ENCODE measurements at places on chromosomes 11 and 22. TPM values are rescaled to one million over a fixed set of nuclear protein-coding genes. Genes with fewer than 3 reads are reported as not detected.
A peak's percentile ranks its signal among the peaks of the same experiment; 100 is the strongest.

DNA sequence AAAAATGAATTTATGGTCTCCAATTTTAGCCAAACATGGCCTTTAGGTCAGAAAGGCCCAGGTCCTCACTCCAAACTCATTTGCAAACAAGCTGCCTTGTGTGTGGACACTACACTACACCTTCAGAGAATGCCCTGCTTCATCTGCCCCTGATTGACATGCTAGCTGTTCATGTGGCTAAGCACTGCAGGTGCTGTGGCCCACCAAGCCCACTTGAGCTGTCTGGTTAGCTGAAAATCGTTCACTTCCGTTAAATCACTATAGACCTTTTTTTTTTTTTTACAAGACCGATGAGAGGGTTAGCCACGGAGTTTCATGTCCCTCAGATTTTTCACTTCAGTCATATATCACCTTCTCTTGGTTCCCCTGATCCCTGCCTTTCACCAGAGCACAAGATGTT is 39.3 kb downstream of the NF2 start:
- DNase-seq: peak; percentile 16
- no peaks in the 10 kb centered on the region for H3K27me3 ChIP-seq
- peak overlapping the region; percentile 74 for H3K27ac ChIP-seq

- H3K4me1 ChIP-seq: no peaks in the 10 kb centered on the region
- H3K27ac ChIP-seq: no peak overlapping the region
- H3K4me3 ChIP-seq: no peak overlapping the region
- no peak for DNase-seq
- H3K27me3 ChIP-seq: no peaks in the 10 kb centered on the region
Observed at GRCh38 chr11:105158436-105158835, 18.9 kb upstream of the CARD18 start.

DNA sequence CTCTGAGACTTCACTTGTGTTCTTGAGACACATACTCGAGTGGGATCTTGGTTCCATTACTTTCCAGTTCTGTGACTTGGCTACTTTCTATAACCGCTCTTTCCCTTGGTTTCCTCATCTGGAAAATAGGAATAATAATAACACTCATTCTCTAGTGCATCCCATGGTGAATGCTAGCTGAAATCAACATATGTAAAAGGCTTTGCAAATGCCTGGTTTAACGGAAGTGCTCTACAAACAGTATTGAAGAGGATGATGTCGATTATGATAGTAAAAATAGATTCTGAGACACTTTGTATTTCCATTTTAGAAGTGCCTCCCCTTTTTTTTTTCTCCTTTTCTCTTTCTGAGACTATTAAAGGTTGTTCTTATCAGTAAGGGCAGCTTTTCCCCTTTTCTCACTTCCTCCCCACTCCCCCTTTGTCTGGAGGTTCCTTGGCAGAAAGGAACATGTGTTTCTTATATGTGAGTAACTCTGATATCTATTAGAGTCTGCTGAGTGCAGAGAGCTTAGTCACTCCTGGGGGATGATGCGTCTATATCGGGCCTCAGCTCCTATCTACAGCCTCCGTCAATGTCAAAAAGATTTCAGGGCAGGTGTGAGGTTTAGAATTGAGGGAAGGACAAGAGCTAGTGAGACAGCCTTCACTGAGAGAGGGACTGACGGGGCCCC is 489.3 kb downstream of the NTM start:
- H3K27ac ChIP-seq: no peak overlapping the region
- no peaks in the 10 kb centered on the region for H3K36me3 ChIP-seq
- no peaks in the 10 kb centered on the region for H3K27me3 ChIP-seq
- no peaks in the 10 kb centered on the region for H3K4me1 ChIP-seq
- no peak overlapping the region for H3K4me3 ChIP-seq
- no peak for DNase-seq

GRCh38 chr11:120522736-120523135 is 11.2 kb downstream of the GRIK4 start:
- no peaks in the 10 kb centered on the region for H3K36me3 ChIP-seq
- DNase-seq: no peak
- peaks cover 16% of the 10 kb centered on the region for H3K27me3 ChIP-seq
- no peak overlapping the region for H3K27ac ChIP-seq
- H3K4me3 ChIP-seq: no peak overlapping the region

DNA sequence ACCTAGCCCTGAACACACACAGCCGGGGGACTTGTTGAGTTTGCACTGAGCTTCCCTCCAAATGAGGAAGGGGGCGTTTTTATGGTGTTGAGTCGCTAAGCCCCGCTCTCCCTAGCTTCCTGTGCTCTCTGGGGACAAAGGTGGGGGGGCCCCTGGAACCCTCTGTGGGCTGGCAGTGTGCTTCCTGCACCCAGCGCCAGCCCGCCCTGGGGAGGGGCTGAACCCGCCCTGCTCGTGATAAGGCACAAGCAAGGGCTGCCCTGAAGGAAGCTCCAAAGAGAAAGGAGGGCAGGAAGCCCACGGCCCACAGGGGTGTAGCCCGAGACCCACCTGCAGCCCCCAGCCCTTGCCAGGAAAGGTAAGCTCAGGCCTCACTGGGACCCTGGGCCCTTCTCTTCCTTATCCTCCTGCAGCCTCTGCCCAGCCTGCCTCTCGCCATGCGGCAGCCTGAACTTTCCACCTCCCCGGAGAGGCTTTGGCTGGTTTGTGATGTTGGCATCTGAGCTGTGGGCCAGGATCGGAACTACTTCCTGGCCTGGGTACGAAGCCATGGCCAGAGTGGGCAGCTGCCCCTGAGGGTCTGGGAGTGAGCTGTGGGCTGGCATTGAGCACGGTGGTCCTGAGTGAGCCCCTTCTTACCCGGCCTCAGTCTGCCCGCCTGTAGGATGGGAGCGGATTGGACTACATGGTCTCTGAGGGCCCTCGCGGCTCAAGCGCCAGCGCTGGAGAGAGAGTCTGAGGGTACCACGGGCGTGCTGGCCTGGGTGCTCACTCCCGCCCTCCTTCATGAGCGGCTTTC is at the start of gene FERMT3:
Gene FERMT3 (plus strand): TSS at position 265 of the 799 bp plus-strand sequence. CDS start 644 bp downstream, outside the sequence.
- peaks cover 59% of the 10 kb centered on the region for H3K36me3 ChIP-seq
- H3K4me1 ChIP-seq: peaks cover 48% of the 10 kb centered on the region
- peak; percentile 88 for DNase-seq
- H3K27me3 ChIP-seq: no peaks in the 10 kb centered on the region

- H3K27ac ChIP-seq: peak within 1 kb of the TSS; percentile 95
- peak; percentile 76 for DNase-seq
- peaks cover 1% of the 10 kb centered on the region for H3K27me3 ChIP-seq
- peak within 1 kb of the TSS; percentile 52 for H3K4me3 ChIP-seq
- no peaks in the 10 kb centered on the region for H3K36me3 ChIP-seq
Observed at GRCh38 chr22:36860821-36861659, at the start of gene NCF4. Gene NCF4, plus strand, starts transcription at chr22:36861006. Its CDS starts 166 bp downstream, at chr22:36861172.

DNA sequence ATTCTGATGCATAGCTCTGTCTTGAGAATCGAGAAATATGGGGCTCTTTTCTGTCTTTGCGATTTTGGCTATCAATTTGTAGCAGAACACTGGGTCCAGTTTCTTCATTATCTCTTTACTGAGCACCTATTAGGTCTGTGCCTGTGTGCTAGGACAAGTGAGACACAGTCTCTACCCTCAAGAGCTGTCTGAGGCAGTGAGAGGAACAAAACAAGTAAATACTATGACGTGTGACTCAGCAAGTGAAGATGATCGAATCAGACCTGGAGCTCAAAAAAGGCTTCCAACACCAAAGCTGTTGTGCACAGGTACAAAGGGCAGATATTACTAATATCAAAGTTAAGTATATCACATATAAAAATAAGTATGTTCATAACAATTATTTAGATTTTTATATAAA is 52.4 kb downstream of the LGR4 start:
- no peaks in the 10 kb centered on the region for H3K27me3 ChIP-seq
- DNase-seq: no peak
- H3K4me3 ChIP-seq: no peak overlapping the region
- no peak overlapping the region for H3K27ac ChIP-seq
- no peaks in the 10 kb centered on the region for H3K36me3 ChIP-seq

Gene C11orf21
- 8.8 TPM for total RNA-seq

Measured in activated CD4-positive, alpha-beta memory T cell treated with anti-CD3 and anti-CD28 coated beads for 36 hours (primary cell).